RPMI8226 (cell line): ENCODE measurements at places on chromosomes 6 and 20.

DNA sequence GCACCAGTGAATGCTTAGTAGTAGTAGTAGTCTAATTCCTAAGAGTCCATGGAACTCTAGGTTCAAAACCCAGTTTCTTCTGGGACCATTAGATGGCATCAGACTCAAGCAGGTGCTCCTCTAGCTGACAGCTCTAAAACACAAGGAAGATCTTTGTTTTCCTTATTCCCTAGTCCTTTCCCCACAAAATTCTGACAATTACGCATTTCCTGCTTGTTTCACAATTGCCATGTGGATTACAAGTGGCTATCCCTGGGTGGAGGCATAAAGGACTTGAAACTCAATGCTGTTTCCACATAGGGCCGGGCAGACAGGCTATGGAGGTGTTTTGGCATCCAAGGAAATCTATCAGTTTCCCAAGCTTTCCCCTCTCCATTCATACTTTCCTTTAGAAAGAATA is 9.2 kb upstream of the HLA-DOB start:
- peak; percentile 6 for DNase-seq

- DNase-seq = no peak
Observed at GRCh38 chr6:144181639-144182038, 31.3 kb downstream of the STX11 start.

GRCh38 chr20:51126337-51126736 is 103.4 kb upstream of the KCNG1 start:
- no peak for DNase-seq

- no peak for DNase-seq
Observed at GRCh38 chr6:111731456-111732195, 125.9 kb upstream of the TRAF3IP2 start.

DNA sequence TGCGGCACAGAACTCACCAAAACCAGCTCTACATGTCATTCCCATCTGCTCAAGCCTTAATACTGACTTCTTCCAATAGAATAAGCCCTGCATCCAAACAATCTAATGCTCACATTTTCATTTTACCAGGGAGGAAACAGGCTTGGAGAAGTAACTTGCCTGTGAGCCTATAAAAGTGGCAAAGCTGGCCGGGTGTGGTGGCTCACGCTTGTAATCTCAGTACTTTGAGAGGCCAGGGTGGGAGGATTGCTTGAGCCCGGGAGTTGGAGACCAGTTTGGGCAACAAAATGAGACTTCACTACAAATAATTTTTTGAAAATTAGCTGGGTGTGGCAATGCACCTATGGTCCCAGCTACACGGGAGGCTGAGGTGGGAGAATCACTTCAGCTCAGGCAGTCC is 133.7 kb downstream of the LY86 start:
- no peak for DNase-seq

- DNase-seq = no peak
Observed at GRCh38 chr20:55961376-55962330, 43.7 kb downstream of the CBLN4 start.
